ENCODE measurements at places on chromosomes 4 and X. TPM values are rescaled to one million over a fixed set of nuclear protein-coding genes. Genes with fewer than 3 reads are reported as not detected.

- no peak for DNase-seq
These were observed 58.3 kb downstream of the MID1IP1 start for GRCh38 chrX:38859602-38860001.

GRCh38 chr4:161522031-161522430 lies 641.8 kb downstream of the FSTL5 start:
- no peak for DNase-seq

DNA sequence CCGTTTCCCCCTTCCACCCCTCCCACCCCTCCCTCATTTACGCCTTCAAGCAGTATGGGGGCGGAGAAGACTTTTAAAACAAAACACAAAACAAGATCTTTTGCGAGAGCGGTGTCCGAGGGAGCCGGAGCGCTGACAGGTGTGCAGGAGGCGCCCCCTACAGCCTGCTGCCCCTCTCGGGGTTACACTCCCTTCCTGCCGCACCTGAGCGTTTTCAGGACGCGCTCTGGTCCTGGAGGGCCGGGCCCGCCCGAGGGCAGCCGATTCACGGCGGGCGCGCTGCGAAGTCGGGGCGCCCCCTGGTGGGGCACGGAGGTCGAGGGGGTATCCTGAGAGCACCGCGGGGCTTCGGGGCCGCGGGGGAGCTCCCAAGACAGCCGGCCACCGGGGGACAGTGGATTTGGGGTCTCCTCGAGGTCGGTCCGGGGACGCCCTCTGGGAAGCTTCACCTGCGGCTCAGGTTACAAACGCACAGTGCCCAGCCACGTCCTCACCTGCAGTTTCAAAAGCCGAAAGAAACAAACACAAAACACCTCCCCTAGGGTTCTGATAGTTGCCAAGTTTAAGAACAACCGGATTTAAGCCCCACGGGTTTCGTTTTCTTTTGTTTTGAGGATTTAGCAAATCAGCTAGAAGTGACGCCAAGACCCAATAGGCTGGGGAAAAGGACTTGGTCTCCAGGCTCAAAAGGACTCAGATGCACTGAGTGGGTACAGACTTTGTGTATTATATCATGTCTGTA lies 8.0 kb upstream of the NEUROG2 start:
- peak; percentile 79 for DNase-seq

DNA sequence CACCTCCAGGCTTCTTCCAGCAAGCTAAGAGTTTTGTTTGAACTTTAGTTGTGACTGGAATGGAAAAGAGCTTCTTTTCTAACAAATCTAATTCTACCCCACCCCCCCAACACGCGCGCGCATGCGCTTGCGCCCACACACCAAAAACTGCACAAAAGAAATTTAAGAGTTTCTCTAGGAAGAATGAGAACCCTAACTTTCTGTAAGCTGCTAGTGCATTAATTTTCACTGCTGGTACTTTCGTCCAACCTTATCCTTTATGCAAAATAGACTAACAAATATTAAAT lies 9.0 kb upstream of the INTU start:
- no peak for DNase-seq

DNA sequence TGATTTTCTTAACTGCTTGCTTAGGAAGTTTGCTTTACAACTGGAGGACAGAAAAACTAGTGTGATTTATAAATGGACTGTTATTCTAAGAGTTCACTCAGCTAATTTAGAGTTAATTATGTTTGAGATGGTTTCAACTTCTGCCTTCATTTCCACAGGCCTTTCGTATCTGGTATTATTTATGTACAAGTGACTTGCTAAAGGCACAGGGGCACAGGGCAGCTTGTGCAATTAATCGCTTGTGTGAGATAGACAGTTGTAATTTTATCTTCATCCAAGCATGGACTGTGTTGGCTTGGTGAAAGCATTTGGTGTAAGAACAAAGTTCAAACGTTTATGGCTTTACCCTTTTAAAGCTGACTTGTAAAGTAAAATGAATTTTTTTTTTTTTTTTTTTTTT lies 38.3 kb downstream of the GPAT3 start:
- DNase-seq, result no peak

GRCh38 chr4:176794651-176795050 lies 1.9 kb upstream of the VEGFC start:
- DNase-seq, result no peak

GRCh38 chrX:72141372-72142004 lies 9.8 kb upstream of the RTL5 start:
- no peak for DNase-seq

GRCh38 chrX:112803060-112803459 lies 37.6 kb downstream of the AMOT start:
- no peak for DNase-seq

- DNase-seq, result no peak
These were observed 367.4 kb upstream of the ARX start for GRCh38 chrX:25383196-25383595.

- no peak for DNase-seq
These were observed 69.0 kb downstream of the ATOH1 start for GRCh38 chr4:93897559-93897958.

GRCh38 chr4:1983846-1984405 lies 24.8 kb downstream of the NELFA start:
- DNase-seq, result no peak

DNA sequence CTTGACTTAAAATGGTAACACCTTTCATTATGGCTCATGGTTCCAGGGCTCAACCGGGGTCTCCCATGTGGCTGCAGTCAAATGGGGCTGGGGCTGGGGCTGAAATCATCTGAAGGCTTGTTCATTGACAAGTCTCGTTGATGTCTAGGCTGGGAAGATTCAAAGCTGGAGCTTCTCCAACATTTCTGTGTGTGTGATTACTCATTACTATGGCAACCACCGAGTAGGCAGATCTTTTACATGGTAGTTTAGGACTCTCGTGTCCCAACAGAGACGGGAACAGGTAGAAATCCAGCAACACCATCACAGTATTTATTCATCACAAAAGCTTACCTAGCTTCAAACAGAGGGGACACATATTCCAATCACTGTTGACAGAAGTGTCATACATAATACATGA lies 7.8 kb downstream of the YTHDC1 start:
- no peak for DNase-seq

- DNase-seq, result no peak
These were observed 28.4 kb downstream of the KLF3 start for GRCh38 chr4:38692421-38692820.

GRCh38 chrX:74438764-74439163 lies 17.5 kb downstream of the SLC16A2 start:
- no peak for DNase-seq

GRCh38 chr4:23547096-23547495 lies 342.8 kb downstream of the PPARGC1A start:
- DNase-seq, result no peak

DNA sequence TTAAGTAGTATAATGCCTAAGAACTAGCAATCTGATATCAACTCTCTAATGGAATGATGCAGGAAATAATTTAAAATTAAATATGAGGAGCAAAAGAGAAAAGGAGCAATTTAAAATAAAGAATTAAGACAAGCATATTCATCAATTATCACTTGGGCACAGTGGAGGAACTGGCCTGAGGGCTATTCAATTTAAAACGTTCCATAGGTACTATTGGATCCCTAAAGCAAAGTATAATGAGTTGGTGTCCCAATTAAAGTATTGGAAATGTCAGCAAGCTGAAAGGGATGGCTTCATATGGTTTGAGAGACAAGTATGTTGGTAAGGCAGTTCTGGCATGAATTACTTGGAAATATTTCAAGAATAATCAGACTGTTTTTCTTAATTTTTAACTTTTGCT lies 2064.1 kb upstream of the TENM3 start:
- no peak for DNase-seq

GRCh38 chr4:140374130-140374477 lies 658 bp downstream of the SCOC start:
- no peak for DNase-seq

SPATA18 gene
- total RNA-seq, result 2.8 TPM

SASH3 gene
- total RNA-seq, result 209 TPM

AFM gene
- not detected for total RNA-seq

ADH5 gene
- total RNA-seq, result 74.2 TPM

MAGEA4 gene
- not detected for total RNA-seq

NAP1L5 gene
- total RNA-seq, result 2.6 TPM

CDX4 gene
- not detected for total RNA-seq

GNRHR gene
- not detected for total RNA-seq

GPRASP3 gene
- 1.3 TPM for total RNA-seq

ARX gene
- total RNA-seq, result not detected

RBMX2 gene
- 23.6 TPM for total RNA-seq

SLC6A14 gene
- not detected for total RNA-seq

Measured in activated B cell treated with CpG ODN at 0.5 μM for 24 hours (primary cell).